ENCODE measurements at places on chromosomes 1 and 21.
A peak's percentile ranks its signal among the peaks of the same experiment; 100 is the strongest.

GRCh38 chr21:32403201-32403777 lies 9.2 kb upstream of the EVA1C start:
- no peak for DNase-seq

DNA sequence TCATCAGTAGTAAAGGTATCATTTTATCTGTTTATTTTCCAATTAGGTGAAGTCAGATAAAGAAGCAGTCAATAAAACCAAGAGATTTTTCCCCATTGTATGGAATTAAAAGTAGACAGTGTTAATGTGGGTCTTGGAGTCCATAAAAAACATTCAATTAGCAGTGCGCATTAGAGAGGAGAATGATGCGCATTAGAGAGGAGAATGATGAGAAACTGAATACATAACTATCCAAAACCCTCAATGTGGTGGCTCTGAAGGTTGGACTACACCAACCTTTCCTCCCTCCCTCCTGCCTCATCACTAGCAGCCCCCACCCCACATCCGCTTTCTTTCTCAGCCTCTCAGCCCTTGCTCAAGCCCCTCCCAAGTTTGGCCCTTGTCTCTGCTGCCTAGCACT lies 99.5 kb downstream of the DAB1 start:
- DNase-seq, result no peak

GRCh38 chr1:222769971-222770620 lies 33.1 kb downstream of the FAM177B start:
- no peak for DNase-seq

GRCh38 chr1:195903203-195903602 lies 705.0 kb downstream of the KCNT2 start:
- DNase-seq, result no peak

DNA sequence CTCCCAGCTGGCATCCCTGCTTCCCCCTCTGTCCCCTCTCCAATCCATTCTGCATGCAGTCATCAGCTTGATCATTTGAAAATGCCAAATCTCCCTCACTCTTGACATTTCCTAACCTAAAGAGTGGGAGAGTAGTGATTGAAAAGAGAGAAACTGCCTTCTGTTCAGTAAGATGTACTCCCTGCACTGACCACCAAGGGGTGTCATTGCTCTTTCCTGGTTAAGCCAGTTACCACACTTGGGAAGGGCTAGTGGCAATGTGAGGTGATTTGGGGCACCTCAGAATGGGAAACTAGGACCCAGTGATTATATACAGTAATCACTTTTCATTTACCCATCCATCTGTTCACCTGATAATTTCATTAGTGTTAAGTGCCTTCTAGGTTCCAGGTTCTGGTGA lies 6.9 kb upstream of the TMEM269 start:
- DNase-seq, result peak; percentile 16
